ENCODE measurements at places on chromosomes 2 and 18.

DNA sequence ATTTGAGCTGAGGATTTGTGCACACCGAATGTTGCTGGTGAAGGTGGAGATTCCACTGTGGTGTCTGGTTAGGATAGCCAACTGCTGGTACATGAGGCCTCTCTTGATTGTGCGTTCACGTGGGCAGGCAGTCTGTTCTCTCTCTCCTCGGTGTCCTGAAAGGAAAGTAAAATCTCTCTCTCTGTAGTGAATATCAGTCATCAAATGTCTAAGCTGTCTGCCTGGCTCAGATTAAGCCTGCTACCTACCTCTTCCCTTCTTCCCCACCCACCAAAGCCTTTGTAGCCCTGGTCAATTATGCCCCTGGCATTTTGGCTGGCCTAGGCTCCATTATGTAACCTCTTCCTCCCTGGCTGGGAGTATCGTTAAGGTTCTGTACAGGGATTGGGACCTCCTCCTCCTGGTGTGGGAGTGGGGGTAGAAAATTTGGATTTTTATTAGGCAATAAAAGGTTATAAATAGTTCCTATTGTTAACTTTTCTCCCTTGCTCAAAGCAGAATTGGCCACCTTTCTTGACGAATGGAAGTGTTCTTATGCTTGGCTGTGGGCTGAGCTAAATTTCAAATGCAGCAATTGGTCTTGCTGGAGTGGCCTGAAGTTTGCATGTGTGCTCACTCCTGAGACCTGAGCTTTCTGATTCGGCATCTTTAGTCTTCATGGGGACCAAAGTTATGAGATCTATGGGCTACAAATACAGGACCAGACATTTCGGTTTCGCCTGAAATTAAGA lies 148.8 kb downstream of the WDSUB1 start:
- no peak for DNase-seq

- DNase-seq, result no peak
These were observed 959 bp upstream of the TUBA4B start for GRCh38 chr2:219252084-219252483.

- DNase-seq, result no peak
These were observed 129.5 kb downstream of the PAX3 start for GRCh38 chr2:222169346-222169745.

- no peak for DNase-seq
These were observed 1.0 kb upstream of the ZEB2 start for GRCh38 chr2:144520756-144521487.

DNA sequence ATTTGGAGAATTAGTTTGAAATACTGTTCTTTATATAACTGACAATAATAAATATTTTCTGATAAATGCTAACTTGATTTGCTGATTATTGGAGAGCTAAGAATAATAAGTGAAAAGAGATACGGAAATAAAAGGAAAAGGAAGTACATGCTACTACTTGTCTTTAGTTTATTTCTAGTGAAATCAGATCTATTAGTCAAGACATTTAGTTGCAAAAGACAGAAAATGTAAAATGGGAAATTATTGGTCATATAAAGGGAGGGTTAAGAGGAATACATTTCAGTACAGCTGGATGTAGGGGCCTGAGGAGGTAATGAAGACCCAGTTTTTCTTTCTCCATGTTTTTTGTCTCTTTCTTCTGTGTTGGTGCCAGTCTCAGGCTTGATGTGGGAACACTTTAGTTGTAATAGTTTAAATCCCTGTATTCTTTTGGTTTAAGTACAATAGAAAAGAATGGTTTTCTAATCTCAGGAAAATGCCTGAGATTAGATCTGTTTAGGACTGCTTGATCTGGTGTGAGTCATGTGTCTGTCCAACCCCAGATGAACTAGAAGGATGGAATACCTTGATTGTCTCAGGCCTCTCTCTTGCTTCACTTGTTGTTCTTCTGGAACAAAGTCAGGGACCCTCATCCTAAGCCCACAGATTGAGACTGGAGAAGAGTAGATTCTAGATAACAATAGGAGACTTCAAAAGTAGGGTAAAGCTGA lies 58.0 kb downstream of the PLCL1 start:
- no peak for DNase-seq

DNA sequence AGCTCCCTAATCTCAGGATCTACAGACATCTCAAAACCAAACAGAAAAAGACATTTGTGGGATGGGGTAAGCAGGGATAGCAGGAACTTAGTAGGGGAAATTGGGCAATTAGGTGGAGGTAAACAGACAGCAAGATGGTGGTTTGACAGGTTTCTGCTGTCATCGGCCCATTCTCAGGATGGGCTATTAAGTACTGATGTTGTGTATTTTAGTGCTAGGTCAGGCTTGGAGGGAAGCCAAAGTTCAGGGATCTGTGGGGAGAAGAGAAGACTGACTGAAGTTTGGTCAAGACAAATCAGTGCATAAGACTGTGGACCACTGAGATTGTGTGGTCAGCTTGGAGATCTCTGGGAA lies 96.8 kb upstream of the THUMPD2 start:
- no peak for DNase-seq

DNA sequence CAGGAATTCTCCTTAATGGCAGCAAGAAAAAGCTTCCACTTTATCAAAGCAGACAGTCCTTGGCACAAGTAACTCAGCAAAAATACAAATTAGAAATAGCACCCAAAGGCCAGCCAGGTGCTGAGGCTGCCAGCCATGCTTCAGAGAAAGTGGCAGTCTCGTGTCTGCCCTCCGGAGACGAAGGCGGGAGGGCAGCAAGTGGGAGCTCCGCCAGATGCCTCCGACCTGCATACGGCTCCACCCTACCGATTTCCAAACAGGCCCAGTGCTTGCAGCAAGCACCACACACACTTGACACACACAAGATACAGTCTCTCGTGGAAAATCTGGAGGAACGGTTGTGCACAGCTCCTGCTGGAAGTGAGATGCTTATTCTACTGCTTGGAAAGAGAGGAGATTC lies 134.9 kb upstream of the REV1 start:
- no peak for DNase-seq

- DNase-seq, result no peak
These were observed 17.3 kb downstream of the PIK3C3 start for GRCh38 chr18:41972067-41972925.

DNA sequence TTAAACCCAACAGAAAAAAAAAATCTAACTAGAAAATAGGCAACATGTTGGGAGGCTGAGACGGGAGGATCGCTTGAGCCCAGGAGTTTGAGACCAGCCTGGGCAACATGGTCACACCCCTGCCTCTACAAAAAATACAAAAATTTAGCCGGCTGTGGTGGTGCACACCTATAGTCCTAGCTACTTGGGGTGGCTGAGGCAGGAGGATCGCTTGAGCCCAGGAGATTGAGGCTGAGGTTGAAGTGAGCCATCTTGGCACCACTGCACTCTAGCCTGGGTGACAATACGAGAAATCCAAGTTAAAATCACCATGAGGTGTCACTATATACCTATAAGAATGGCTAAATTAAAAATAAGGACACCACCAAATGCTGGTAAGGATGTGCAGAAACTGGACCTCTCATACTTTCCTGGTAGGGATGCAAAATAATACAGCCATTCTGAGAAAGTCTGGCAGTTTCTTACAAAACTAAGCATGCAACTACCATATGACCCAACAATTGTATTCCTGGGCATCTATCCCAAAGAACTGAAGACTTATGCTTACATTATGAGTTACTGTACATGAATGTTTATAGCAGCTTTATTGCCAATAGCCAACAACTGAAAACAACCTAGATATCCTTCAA lies 2.2 kb downstream of the SEPTIN10 start:
- DNase-seq, result no peak

- no peak for DNase-seq
These were observed 28.1 kb upstream of the PTPN2 start for GRCh38 chr18:12911929-12912703.

- DNase-seq, result no peak
These were observed 279.8 kb upstream of the FANCL start for GRCh38 chr2:58520903-58521302.

DNA sequence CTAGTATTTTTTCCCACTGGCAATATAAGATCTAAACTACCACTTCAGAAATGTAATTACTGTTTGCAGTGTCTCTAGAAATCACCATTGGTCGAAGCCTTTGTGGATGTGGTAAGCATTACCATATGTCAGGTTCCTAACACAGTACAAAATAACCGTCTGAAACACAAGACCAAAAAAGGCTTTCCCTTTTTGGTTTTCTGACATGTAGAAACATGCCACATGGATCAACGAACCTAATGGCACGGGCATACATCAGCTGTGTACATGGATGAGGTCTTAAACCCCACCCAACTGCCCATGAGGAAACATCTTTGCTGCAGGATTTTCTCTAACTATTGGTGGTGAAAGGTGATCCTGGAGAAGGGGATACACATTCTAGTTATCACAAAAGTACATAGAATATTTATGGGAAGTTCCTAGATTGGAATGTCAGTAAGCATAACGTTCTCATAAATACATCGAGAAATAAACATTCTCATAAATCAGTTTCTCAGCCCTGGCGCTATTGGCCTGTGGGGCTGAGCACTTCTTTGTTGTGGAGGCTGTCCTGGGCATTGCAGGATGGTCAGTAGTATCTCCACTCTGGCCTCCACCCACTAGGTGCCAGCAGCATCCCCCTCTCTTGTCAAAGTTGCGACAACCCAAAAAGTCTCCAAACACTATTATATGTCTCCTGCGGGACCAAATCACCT lies 9.0 kb downstream of the VIT start:
- no peak for DNase-seq

GRCh38 chr2:2181493-2181892 lies 149.6 kb downstream of the MYT1L start:
- DNase-seq, result no peak

DNA sequence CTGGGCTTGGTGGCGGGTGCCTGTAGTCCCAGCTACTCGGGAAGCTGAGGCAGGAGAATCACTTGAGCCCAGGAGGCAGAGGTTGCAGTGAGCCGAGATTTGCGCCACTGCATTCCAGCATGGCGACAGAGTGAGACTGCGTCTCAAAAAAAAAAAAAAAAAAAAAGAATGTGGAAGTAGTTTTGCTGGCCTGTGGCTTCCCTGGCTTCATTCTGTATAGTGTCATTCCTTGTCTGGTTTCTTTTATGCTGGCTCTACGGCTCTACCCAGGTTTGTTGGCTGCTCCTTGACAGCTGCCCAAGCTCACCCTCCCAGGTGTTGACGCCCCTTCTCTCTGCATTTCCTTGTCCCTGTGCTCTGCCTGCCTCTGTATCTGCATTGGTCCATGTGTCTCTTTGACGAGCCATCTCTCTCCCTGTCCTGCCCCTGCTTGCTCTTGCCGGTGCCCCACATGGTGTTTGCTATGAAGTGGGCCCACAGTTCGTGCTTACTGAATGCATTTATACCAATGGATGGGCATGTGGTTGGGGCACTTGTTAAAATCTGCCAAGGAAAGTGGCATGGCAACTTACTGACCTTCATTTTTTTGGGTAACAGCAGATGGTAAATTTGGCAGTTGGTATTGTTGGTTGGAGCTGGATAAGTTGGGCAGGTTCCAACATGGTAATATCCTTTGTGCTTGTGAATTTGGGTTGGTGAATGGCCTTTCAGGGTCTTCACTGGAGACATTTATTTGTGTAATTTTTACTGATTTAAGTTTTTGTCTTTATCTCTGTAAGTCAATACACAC lies 113.9 kb downstream of the MAP4K4 start:
- no peak for DNase-seq

- no peak for DNase-seq
These were observed 33.6 kb downstream of the KIDINS220 start for GRCh38 chr2:8803658-8804379.

DNA sequence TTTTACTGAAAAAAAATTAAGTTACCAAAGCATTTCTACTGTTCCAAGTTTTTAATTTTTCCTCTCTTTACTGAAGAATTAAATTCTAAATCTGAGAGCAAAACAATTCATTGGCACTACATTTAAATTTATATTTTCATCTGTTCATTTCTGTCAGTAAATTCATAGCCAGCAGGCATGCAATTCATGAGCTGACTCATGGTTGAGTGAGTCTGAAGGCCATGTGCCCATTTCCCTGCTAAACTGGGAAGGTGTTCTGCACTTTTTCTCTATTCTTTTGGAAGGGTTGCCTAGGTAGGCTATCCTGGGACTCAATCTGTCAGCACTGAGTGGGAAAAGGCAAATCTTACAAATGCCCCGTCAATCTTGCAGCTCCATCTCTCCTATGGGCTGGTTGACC lies 88.7 kb downstream of the KLHL14 start:
- DNase-seq, result no peak

GRCh38 chr2:191758518-191759507 lies 80.9 kb downstream of the NABP1 start:
- DNase-seq, result no peak

DNA sequence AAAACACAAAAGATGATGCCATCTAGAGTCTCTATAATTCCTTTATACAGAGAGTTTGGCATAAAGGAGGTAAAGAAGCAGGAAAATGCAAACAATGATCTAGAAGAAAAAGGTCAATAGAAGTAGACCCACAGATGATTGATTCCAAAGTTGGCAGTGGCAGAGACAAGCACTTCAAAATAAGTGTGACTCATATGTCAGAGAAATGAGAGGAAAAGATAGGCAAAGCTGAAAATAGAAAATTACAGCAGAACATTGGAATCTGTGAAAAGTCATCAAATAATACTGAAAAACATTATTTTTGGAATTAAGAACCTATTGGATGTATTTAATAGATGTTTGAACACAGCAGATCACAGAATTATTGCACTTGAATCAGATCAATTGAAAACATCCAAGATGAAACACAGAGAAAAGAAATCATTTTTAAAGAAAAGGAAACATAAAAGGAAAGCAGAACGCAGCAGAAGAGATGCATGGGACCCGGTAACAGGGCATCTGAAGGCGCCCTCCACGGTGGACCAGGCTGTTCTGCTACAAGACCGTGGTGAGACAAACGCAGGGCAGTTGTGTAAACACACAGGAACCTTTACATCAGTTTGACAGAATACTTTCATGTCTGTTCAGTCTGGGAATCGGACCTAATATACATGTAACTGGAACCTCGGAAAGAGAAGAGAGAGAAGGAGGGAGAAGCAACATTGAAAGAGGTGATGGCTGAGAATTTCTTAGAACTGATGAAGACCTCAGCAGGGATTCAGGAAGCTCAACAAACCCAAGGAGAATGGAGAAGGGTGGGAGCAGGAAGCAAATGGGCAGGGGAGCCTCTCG lies 74.6 kb upstream of the GPC1 start:
- no peak for DNase-seq

DNA sequence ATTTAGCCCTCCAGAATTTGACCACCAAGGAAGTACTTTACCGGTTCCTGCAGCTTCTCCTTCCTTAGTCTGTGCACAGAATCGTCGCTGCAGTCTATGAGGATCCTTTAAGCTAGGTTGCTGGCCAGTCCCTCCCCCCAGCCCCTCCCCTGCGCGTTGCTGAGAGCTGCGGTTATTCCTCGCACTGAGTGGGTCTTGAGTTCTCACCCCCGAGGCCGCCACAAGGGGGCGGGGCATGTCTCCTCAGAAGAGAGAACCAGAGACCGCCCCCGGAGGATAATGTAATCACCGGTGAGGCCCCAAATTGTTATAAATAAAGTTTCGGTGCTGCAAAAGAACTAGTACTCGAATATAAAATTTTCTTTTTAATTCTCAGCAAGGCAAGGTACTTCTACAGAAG lies 1184.9 kb upstream of the CDH2 start:
- no peak for DNase-seq

GRCh38 chr2:227260041-227260440 lies 65.0 kb upstream of the MFF start:
- no peak for DNase-seq
